Esophagus muscularis mucosa (tissue), 4 donors: ENCODE measurements at places on chromosomes 1 and 21. TPM values are rescaled to one million over a fixed set of nuclear protein-coding genes. Genes with fewer than 3 reads are reported as not detected.

DNA sequence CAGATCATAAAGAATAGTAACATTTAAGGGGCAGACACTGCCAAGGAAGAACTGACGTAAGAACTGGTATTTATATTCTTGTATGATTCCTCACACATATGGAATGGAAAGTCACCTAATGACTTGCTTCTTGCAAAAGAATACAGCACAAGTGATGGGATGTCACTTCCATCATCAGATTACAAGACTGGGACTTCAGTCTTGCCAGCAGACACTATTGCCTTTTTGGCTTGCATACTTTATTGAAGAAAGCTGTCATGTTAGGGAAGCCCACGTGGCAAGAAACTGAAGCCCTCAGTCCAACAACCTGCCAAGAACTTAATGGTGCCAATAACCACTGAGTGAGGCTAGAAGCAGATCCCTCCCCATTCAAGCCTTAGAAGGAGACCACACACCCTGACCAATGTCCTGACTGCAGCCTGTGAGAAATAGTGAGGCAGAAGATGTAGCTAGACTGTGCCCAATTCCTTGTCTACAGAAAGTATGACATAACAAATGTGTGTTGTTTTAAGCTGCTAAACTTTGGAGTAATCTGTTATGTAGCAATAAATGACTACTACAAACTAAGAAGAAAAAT is 12.0 kb downstream of the EGLN1 start:
- no peak for DNase-seq

GRCh38 chr21:23638131-23638695 is 1969.1 kb downstream of the MRPL39 start:
- DNase-seq, result no peak

- DNase-seq, result no peak
These were observed 86.1 kb downstream of the VPS26C start for GRCh38 chr21:37181059-37181458.

- DNase-seq, result no peak
These were observed 206.5 kb upstream of the AJAP1 start for GRCh38 chr1:4447778-4448420.

GRCh38 chr1:62394646-62395045 is 42.2 kb upstream of the USP1 start:
- DNase-seq, result no peak

BACE2 gene
- total RNA-seq, result 61.6 TPM
